ENCODE measurements at places on chromosomes 3 and 15.

- no peak for DNase-seq
Measured at GRCh38 chr3:126512026-126512425, 5.5 kb downstream of the UROC1 start.

GRCh38 chr3:121855555-121855954, 20.5 kb downstream of the EAF2 start:
- DNase-seq: no peak

DNA sequence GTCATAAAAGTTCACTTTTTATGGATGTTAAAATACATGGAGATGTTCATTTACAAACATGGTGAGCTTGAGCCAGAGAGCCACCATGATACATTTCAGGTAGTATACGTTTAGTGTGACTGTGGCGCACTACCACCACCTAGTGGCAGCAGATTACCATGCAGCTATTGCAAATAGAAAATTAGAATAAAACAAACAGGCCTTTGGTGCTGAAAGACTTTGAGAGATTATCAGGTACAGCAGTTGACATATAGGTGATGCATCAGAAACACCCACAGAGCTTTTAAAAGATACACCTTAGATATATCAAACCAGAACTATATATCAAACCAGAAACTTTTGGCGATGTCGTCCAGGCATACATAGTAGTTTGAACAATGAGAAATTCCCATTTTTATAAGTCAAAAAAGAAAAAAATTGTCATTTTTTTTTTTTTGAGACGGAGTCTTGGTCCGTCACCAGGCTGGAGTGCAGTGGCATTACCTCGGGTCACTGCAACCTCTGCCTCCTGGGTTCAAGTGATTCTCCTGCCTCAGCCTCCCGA, 42.0 kb upstream of the ICE2 start:
- peak; percentile 37 for DNase-seq

GRCh38 chr15:78155355-78155939, 6.3 kb downstream of the IDH3A start:
- DNase-seq: no peak

- DNase-seq: no peak
Measured at GRCh38 chr3:152508705-152509104, 240.0 kb downstream of the MBNL1 start.

GRCh38 chr3:71606582-71606981, 23.1 kb upstream of the FOXP1 start:
- DNase-seq: no peak

DNA sequence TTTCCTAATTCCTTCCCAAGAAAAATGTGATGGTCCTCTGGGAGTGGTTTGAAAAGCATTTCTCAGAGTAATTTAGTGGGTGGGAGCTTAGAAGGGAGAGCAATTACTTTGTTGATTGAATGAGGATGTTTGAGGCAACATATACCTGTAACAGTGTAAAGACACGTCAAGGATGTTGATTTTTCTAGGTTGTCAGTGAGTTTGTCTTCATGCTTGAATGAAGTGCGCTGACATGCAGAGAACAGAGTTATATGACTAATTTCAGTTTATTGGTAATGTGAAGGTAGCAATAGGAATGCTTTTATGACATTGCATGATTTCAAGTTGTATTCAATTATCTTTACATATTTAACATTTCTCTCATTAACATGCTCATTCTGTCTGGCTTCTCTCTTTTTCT, 286.9 kb downstream of the NFKBIZ start:
- no peak for DNase-seq

GRCh38 chr3:30962084-30962483, 67.6 kb upstream of the GADL1 start:
- DNase-seq: no peak

GRCh38 chr3:141020143-141020830, 30.9 kb upstream of the SPSB4 start:
- DNase-seq: no peak

GRCh38 chr15:89569090-89569745, 6.1 kb upstream of the TICRR start:
- DNase-seq: no peak

DNA sequence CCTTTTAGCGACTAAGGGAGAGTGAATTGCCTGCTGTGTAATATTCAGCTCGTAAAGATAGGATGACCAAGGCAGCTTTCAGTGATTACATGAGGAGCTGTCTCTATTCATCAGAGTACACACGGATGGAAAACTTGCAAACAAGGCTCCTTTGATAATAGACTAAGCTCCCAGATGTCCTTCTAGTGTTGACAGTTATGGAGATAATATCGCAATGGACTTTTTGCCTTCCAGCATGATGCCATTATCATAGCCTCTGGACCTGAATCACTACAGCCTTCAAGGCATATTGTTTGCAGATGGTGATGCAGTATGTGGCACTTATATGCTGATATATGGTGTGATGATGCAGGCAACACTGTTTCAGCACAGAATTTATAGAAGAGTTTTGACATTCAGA, 93.9 kb downstream of the ECT2 start:
- no peak for DNase-seq

- DNase-seq: no peak
Measured at GRCh38 chr3:143294188-143294587, 174.6 kb downstream of the CHST2 start.

GRCh38 chr3:196643761-196644160, 4.3 kb downstream of the NRROS start:
- DNase-seq: no peak

GRCh38 chr15:40238532-40239403, at the start of gene PAK6:
PAK6 (plus strand) TSS chr15:40239063; CDS start chr15:40264786, 25,723 bp downstream.
- peak; percentile 52 for DNase-seq

GRCh38 chr3:125055331-125055912, 375 bp downstream of the HEG1 start:
- DNase-seq: no peak

- no peak for DNase-seq
Measured at GRCh38 chr15:65115086-65115485, at the start of gene UBAP1L. UBAP1L (minus strand) TSS chr15:65115200; CDS start chr15:65106215, 8,985 bp downstream.

GRCh38 chr3:87733671-87734367, 325.0 kb downstream of the CGGBP1 start:
- peak; percentile 53 for DNase-seq

GRCh38 chr3:51426921-51427320, 35.8 kb downstream of the RBM15B start:
- DNase-seq: no peak

GRCh38 chr3:106508331-106508893, 639.6 kb upstream of the CBLB start:
- no peak for DNase-seq

DNA sequence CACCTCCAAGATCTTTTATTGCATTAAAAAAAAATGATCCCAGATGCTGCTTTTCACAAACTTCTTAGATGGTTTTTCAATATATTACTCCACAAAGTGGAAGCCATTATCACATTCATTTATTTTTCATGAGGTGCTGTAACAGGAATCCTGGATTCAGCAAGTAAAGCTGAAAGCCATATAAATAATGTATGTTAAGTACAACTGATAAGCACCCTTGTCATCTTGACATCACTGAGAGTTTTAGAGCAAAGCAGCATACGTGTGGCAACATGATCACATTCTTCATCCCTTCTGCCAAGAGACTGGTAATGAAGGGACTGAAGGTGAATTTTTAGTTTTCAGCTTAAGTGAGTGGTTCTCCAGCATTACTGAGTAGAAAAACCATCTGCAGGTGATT, 44.9 kb upstream of the LRRFIP2 start:
- DNase-seq: no peak

DNA sequence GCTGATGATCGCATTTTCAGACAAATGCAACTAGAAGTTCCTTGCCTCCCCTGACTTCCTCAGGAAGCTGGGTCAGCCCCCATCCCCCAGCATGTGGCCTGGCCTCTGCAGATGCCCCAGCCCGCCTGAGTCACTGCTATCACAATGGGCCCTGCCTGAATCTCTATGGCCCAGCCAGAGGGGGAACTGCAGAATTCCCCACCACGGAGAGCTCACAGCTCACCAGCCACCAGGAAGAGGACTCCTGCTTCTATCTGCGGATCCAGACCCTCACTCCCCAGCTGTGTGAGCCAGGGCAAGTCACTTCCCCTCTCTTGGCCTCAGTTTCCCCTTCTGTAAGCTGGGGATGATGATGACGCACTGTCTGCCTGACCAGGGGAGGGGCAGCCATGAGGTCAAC, 6.9 kb downstream of the PLXND1 start:
- DNase-seq: no peak

- no peak for DNase-seq
Measured at GRCh38 chr3:16124636-16125035, 49.8 kb upstream of the GALNT15 start.

DNA sequence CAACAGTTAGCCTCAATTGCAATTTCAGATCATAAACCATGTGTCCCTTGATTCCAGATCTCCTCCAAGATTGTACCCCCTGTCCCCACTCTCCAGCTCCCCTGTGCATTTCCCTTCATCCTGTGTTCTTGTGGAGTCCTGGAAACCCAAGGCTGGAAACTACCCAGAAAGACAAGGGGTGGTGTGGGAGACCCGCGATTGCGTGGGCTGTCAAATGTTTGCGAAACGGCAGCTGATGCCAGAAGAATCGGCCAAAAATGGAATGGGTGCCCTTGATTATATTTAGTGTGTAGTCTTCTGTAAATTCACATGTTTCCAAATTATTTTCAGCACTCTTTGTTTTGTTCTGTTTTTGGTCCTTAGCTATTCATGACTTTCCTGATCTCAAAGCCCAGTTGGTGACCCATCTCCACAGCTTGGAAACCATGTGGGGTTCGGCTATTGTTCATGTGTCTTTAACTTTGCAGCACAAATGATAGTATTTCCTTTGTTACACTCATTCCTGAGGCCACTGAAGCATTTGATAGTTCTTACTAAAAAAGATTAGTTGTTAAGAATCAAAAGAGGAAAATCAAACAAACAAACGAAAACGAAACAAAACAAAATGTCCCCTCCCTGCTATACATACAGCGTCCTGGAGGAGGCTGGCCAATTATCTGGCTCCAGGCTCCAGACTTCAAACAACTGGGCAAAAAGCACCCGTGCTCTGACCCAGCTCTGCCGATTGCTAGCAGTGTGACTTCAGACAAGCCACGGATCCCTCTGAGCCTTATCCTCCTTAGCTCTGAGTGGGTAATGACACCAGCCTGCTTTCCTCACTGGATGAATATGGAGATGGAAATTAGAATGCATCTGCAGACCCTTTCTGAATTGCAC, 120.9 kb downstream of the CACNA2D3 start:
- no peak for DNase-seq

DNA sequence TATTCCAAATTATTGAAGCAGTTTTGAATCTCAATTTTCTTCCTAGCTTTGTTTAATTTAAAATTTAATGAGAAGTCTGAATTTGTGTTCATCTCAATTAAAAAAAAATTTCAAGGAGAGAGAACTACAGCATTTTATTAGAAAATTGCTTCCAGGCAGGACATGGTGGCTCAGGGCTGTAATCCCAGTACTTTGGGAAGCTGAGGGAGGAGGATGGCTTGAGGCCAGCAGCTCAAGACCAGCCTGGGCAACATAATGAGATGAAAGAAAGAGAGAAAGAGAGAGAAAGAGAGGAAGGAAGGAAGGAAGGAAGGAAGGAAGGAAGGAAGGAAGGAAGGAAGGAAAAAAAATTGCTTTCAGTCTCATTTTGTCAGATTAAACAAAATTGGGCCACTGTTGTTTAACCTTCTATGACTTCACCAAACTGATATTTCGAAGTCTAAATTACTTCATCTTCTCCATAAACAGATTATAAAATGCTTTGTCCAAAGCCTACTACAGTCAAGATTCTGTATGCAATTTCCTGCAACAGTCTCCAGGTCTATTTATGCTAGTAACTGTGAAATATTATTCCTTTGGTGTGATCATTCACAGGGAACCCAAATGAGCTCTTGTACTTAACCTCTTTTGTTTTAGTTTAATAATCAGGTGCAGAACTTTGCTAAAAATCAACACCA, 6.6 kb upstream of the ABHD6 start:
- DNase-seq: no peak

- no peak for DNase-seq
Measured at GRCh38 chr15:70328679-70329115, 231.0 kb upstream of the TLE3 start.

- DNase-seq: no peak
Measured at GRCh38 chr3:163785693-163786092, 1292.6 kb downstream of the SI start.

DNA sequence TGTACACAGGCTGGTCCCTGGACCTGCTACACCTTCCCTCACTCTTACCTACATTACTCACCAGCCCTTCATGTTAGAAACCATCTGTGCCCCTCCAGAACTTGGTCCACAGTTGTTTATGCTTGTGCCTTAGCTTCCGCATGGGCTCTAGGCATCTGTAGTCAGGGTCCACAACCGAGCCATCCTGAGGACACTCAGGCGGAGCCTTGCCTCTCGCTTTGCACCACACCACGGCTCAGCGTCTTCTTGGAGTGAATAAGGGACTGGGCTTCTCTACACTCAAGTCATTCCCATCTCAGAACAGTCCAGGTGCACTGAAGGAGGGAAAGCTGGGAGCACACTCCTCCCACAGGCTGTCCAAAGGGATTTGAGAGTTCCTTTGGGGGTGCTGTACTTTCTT, 97.8 kb downstream of the HMG20A start:
- no peak for DNase-seq

DNA sequence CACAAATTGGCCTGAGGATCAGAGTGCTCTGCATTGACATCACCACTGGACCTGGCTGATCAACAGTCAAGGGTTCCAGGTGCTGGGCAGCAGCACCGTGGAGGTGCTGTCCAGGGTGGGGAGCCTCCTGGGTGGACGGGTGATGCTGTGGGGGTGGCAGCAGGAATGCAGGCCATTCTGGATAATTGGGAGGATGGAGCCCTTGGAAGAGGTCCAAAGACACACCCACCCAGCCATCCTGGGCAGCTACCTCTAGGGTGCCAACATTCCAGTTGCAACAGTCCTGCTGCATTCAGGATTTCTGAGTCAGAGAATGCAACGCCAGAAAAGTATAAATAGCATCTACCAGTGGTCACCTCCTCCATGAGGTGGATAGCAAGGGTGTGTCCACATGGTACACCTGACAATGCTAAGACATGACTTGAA, 26.8 kb downstream of the STARD5 start:
- DNase-seq: no peak

DNA sequence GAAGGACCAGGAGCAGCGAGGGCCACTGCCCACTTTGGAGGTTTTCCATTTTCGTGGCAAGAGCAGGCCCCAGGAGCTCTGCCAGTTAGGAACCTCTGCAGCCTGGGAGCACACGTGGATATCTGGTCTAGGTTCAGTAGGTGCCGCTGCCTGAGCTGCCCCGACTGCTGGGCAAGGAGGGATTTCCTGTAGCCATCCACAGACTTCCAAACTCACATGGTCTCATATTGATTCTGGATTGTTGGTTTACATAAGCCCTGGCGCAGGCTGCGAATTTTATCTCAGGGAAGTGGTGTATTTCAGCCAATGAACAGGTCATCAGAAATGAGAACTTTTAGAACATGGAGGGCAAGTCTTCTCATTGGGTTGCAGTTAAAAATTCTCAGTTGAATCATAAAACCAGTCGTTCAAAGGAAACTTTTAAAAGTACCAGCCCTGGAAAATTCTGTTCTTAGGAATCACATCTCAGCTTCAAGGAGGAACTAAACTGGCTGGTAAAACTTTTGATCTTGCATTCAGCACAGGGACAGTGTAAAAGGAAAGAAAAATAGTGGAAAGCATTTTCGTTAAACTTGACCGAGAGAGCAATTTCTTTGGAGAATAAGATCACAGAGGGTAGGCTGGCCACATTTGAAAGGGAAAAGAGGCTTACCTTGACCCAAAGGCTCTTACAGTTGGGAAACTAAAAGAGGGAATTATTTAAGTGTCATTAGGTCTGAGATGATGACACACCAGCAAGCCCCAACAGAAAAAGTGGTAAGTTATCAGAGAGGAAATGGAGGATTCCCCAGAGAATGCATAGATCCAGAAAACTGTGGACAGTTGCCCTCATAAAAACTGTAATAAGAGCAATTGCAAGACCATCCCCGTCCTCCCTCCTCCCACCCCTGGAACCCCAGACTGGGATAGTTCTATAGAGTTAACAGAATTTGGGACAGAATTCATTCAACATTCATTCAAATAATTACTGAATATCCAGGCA, 6.4 kb upstream of the RTP3 start:
- no peak for DNase-seq
